Fibroblast of skin of abdomen (primary cell): ENCODE measurements at places on chromosomes 2 and 18.
A peak's percentile ranks its signal among the peaks of the same experiment; 100 is the strongest.

DNA sequence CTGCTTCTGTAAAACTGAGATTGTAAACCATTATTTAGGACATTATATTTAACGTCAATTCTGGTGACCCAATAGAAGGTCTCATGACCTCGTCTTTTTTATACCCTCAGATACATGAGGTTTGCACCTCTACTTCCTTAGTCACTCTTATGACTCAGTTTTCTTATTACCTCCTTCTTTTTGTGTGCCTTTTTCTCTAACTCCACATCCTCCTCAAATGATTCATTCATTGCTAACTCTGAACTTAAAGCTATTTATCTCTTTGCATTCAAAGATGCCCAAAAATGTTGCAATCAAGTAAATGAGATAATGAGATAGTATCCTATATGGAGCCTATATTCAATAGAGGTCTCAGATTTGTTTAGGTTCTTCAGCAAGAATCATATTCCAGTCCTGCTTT is 121.0 kb upstream of the KYNU start:
- DNase-seq = peak; percentile 37

- DNase-seq = peak; percentile 67
Measured at GRCh38 chr18:62485684-62486083, 37.1 kb upstream of the ZCCHC2 start.

DNA sequence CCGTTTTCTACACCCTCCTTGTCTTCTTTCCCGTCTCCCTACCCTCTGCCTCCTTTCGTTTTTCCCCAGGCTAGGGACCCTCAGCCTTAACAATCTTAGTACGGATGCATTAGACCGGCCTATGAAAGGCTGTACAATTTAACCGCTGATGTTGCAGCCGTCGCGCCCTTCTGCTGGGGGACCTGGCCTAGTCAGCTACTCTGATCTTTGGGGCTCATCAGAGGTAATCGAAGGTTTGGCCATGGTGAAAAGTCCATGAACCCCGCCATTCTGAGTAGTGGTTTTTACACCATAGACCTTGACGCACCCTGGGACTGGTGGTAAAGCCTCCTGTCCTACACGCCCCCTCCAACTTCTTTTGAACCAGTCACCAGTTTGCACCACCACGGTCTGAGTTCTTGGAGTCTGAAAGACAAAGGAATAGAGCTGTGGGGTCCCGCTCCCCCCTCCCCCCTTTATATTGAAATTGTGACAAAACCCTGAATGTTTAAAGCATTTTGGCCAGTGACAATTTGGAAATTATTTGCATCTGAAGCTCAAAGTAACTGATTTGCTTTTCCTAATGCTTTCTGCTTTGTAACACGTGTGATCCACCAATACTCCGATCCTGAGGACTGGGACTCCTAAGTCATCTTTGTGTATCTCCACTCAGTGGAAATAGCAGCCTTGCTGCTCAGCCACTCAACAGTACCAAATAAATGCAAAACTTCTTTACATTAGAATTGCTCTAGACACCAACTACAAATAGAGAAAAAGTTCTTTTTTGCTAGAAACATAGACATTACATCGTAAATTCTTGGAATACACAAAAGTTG is 642 bp upstream of the SRSF7 start:
- no peak for DNase-seq

GRCh38 chr18:58177896-58178470 is 134.0 kb downstream of the NEDD4L start:
- no peak for DNase-seq

GRCh38 chr2:54724560-54725342 is 1.3 kb downstream of the EML6 start:
- no peak for DNase-seq

DNA sequence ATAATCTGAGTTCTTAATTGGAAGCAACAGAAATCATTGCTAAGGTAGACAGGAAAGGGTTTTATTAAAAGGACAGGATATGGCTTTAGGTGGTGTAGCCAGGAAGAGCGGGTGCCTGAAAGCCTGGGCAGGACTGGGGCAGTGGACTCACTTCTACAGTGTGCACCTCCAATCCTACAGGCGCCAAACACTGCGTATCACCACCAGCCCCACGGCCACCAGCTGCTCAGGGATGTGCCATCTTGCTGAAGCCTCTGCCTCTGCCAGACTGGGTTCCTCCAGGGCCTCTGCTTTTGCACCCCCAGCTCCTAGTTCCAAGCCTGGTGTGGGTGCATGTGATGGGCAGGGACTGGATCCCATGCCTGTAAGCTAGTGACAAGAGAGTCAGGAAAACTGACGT is 29.7 kb upstream of the DPYSL5 start:
- no peak for DNase-seq

GRCh38 chr2:118565301-118565700 is 282.1 kb downstream of the EN1 start:
- DNase-seq = no peak
